Kidney epithelial cell (primary cell): ENCODE measurements at places on chromosomes 4 and X. TPM values are rescaled to one million over a fixed set of nuclear protein-coding genes. Genes with fewer than 3 reads are reported as not detected.

GRCh38 chrX:397575-397974, 10.9 kb upstream of the PPP2R3B start:
- no peak for DNase-seq

DNA sequence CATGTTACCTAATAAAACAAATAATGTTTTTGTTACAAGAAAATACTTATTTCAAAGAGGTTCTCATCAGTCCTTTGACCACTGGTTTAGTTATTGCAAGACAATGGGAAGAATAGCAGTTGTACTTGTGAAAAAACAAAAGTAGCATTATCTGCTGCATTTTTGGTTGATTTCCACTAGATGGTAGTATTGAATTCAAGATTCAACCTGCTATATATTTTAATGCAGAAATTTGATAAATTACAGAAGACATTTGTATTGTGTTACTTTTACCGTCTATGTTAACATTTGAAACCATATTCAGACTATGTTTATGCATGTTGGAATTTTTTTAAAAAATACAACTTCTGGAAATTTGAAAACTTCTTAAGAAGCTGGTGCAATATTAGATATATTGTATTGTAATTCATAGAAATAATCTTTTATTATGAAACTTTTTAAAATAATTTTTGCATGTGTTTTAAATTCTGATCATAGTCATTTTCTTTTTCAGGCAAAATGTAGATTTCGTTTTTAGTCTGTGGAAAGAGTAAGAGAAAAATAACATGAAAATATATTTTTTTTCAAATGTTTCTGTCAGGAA, 56.4 kb downstream of the SPCS3 start:
- no peak for DNase-seq

Gene ZFP92
- 1.8 and 1.9 TPM in 2 replicates for total RNA-seq

GRCh38 chr4:24190761-24191695, 301.2 kb upstream of the PPARGC1A start:
- no peak for DNase-seq

Gene DUX4
- total RNA-seq = not detected in 2 replicates

DNA sequence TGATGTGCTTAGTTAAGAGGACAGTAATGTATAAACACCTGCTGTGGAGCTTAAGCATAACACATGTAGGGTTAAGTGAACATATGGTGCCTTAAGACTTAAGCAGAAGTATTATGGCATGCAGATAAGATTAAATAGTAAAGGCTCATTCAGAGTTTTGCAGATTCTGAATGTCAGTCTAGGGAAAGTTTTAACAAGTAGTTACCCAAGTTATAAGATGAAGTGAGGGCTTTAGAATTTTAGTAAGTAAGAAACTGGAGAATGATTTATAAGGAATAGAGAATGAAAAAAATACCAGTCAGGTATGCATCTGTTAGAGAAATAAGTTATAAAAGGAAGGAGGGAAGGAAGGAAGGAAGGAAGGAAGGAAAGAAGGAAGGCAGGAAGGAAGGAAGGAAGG, 902.1 kb downstream of the TRAM1L1 start:
- no peak for DNase-seq

GRCh38 chrX:53048169-53049126, at the start of gene GPR173:
TSS of gene GPR173 (plus strand) at chrX:53048789. CDS start at chrX:53076622, 27,833 bp downstream.
- DNase-seq = no peak

GRCh38 chrX:38817004-38817703, 15.9 kb downstream of the MID1IP1 start:
- no peak for DNase-seq

DNA sequence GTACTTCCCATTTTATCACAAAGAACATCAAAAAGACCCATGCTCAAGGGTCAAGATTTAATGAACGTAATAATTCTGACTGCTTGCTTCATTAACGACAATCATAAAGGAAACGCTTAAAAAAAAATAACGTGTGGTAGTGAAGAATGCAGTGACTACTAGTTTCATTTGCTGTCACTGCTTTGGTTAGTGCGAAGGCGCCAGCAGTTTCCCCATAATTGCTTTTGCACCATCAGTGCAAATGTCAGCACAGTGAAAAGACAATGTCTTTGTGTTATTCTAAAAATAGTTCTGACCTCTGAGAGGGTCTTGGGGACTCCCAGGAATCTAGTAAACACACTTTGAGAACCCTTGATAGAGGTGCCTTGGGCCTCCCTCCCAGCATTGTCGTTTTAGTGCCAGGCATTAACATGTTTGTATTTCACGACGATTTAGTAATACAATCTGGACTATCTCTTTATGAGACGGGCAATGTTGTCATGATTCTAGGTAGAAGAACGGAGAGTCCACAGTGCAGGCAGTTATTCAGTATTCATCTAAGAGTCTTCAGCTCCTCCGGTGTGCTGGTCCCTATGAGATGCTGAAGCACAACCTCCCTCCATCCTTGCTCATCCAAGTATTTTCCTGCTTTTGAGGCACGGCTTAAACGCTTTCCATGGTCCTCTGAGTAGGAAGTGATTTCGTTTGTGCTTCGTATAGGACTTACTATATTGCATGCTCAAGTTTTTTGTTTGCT, 71.0 kb downstream of the AFF1 start:
- no peak for DNase-seq

Gene GBA3
- total RNA-seq = not detected in 2 replicates
